ENCODE measurements at places on chromosomes 2 and 18. TPM values are rescaled to one million over a fixed set of nuclear protein-coding genes. Genes with fewer than 3 reads are reported as not detected.

Gene CNGA3
- total RNA-seq = not detected

Gene TET3
- 39.9 TPM for total RNA-seq

Gene DAW1
- 0.75 TPM for total RNA-seq

Gene CHRNG
- not detected for total RNA-seq

Gene MYOM1
- total RNA-seq = 0.57 TPM
